ENCODE measurements at places on chromosomes 11 and 22.

GRCh38 chr22:27474112-27474571 lies 327.4 kb downstream of the MN1 start:
- DNase-seq = no peak

- peak; percentile 57 for DNase-seq
Measured at GRCh38 chr11:79400717-79401330, 40.0 kb downstream of the TENM4 start.

DNA sequence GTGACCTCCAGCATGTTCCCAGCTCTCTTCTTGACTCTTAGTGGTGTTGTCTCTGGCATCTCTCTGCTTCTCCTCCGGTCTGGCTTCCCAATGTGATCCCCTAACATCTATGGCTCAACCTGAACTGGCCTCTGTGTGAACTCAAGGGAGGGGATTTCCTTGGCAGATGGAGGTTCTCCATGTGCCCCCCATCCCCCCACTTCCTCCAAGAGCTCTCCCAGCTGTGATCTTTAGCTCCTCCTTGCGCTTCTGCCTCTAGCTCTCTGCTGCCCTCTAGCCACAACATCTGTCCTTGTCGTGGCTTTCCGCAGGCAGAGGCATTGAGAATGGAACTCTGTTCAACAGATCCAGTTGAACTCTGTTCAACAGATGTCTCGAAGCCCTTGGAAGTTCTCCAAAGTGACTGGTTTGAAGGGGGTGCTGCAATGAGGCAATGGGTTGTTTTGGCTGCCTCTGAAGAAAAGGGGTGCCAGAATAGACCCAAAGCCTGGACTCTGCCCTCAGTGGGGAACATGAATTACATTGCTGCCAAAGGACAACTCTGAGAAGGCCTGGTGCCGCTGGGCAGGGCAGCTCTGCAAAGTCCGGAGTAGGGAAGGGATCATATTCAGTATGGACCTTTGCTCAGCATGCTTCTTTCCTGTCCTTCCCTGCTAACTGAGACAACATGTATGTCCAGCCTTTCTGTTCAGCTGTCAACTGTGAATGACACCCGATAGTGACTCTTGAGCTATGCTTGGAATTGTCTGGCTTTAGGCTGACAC lies 61.9 kb downstream of the ADM start:
- peak; percentile 39 for DNase-seq

GRCh38 chr11:72370201-72370600 lies 64.1 kb downstream of the CLPB start:
- peak; percentile 48 for DNase-seq

DNA sequence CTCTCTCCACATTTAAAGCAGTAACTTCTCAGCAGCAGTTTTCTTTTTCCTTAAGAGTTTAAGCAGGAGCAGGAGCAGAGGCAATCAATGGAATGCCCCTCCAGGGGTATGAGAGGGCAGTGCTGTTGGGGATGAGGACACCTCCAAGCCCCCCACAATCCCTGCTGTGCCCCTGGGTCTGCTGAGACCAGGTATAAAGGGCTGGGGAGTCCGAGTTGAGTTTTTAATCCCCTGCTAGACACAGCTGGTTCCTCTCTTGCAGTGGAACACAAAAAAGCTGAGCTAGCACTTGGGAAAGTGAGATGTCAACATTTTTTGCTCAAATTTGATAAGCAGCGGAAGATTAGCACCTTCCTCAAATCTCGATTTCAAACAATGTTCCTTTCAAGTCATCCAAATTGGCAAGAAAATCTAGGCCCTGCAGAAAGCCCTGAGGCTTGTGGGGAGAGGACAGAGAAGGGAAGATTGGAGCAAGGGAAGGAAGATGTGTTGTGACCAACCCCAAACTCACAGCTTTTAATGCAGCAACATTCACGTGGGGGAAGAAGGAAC lies 581.9 kb downstream of the SOX6 start:
- DNase-seq = no peak

DNA sequence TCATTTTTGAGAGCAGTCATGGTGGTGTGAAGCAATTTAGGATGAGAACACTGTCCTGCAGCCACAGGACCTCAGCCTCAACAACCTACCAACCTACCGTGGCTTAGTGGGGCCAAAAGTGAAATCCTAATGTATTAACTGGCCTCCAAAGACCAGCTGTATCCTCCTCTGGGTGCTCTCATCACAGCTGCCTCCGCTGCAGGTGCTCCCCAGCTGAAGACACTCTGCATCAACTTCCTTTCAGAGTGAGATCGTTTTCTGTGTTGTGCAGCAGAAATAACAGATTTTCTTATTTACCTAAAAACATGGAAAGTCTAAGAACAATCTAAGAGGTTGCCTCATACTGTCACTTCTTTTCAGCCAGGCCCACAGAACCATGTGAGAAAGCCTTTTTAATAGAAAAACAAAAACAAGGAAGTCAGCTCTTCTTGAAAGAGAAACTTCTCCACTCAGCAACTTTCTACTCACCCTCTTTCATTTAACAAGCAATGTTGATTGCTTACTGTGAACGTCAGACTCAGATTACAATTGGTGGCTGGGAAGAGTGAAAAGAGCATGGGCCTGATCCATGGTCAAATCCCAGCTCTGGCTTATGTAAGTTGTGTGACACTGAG lies 136.1 kb downstream of the TENM4 start:
- DNase-seq = no peak

DNA sequence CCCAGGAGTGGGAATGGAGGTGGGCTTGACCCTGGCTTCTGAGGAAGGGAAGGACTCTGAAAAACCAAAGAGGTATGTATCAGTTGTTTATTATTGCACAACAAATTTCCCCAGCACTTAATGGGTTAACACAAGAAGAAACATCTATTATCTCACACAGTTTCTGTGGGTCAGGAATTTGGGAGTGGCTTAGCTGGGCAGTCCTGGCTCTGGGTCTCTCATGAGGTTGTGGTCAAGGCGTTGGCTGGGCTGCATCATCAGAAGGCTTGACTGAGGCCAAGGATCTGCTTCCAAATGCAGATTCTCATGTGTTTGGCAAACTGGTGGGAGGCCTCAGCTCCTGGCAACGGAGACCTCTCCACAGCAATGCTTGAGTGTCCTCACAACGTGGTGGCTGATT lies 17.5 kb upstream of the SMIM38 start:
- DNase-seq = no peak

DNA sequence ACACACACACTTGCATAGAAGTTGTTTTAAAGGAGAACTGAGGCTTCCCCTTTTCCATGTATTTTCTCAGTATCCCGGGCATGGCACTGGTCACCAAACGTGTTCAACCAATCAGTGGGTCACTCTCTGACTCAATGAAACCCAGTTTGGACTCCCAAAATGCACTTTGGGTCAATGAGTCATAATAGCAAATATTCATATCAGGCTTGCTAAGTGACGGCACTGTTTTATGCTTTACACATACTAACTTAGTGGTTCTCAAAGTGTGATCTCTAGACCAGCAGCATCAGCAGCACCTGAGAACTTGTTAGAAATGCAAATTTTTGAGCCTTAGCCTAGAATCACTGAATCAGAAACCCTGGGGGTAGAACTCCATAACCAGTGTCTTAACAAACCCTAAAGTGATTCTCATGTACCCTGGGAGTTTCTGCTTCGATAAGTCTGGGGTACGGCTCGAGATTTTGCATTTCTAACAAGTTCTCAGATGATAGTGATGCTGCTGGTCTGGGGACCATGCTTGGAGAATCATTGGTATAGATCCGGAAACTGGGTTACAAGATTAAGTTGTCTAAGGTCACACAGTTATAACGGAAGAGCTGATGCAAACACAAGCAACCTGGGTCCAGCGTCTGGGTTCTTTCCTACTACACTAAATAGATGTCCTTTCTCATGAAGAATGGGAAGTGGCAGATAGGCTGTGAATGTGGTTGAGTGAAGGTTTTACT lies 35.6 kb downstream of the ETS1 start:
- DNase-seq = no peak

DNA sequence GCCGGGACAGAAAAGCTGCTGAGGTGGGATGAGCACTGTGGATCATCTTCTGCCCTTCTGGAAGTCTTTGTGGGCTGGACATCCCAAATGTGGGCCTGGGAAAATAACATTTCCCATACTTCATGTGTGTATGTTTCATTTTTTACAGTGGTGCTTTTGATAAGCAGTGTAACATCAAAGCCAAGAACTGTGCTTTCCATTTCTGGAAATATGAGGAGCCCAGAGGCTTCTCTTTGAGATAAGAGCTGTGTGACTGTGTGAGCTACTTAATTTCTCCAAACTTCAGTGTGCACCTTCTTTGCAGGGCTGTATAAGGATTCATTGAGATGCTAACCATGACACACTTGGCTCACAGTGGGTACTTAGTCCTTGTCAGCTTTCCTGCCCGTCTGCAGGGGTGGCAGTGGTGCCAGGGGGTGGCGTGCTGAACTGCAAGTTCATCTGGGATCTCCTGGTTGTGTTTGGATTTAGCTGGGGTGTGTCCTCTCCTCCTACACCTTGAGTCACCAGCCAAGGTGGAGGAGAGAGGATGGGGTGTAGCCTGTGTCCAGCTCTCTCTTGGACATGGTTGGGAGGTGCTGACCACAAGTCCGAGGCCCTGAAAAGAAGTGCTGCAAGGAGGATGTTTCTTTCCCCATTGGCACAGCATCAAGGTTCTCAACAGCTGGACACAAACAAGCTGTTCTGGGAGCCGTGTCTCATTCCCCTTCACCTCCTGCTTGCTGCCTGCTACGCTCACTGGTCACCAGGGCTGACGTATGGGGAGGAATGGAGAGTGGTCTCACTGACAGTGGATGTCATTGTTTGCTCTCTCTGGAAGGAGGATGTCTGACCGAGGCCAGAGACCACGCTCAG lies 139.4 kb downstream of the TEAD1 start:
- no peak for DNase-seq

GRCh38 chr11:119421941-119422808 lies 797 bp downstream of the THY1 start:
- peak; percentile 79 for DNase-seq

- DNase-seq = no peak
Measured at GRCh38 chr11:125268611-125269010, 104.1 kb downstream of the PKNOX2 start.
